ENCODE measurements at places on chromosomes 11 and 22.

DNA sequence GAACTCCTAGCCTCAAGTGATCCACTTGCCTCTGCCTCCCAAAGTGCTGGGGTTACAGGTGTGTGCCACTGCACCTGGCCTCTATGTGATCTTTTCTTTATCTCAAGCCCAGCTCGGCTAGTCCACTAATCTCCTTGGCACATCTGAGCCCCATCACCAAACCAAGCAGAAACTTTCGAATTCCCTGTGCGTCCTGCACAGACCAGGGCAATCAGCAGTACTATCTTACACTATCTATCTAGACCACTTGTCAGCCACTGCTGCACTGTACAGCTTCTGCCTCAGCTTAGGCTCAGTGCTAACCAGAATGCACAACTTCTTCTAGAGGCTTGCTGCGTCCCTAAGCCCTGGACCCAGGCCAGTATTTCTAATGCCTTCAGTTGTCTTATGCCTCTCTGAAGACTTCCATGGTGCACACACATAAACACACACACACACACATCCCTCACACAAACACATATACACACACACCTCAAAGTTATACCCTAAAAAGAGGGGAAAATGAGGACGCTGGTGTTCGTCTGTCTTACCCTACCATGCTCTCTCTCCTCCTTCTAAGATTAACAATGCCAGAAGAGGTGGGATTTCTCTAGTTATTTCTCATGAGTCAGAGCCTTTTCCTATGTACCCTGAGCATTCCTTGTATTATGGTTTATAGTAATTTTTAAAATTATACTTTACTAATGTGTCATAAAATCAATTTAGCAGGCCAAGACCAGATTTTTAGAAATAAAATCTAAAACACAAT, 59.3 kb upstream of the FAM181B start:
- no peak for DNase-seq

DNA sequence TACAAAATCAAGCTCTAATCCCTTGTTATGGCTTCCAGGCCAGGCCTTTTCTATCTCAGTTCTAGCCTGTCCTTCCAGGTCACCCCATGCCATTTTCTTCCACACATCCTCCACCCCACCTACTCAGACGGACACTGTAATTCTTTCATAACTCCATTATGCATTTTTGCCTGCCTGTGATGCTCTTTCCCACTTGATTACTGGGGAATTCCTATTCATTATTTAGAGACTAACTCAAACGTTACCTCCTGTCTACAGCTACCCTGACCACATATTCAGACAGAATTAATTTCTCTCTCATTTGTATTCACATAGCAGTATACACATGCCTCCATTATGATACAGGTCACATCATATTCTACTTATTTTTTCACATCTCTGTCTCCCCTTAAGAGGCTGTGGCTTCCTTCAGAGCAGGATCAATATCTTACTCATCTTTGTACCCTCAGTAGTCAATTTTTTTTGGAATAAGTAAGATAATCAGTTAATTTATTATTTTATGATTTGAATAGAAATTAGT, 156.5 kb upstream of the ZC3H12C start:
- DNase-seq, result no peak

GRCh38 chr11:43699870-43700269, 19.3 kb downstream of the HSD17B12 start:
- DNase-seq, result no peak

GRCh38 chr11:41284354-41284753, 175.1 kb downstream of the LRRC4C start:
- DNase-seq, result no peak

DNA sequence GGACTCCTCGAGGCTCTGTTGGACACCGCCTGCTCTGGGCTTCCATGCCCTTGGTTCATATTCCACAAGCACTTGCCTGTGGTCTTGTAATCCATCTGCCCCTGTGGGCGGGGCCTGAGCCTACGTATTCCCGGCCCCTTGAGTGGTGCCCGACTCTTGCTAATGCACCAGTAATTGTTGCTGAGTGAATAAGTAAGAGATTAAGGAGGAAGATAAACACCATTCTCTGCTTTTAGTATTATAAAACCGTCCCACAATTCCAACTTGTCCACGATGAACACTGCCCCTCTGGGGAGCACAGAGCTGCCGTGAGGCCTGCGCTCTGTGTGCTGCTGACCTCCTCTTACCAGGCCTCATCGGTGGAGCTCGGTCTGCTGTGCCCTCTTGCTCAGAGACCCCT, 50.3 kb downstream of the MICAL2 start:
- DNase-seq, result no peak

DNA sequence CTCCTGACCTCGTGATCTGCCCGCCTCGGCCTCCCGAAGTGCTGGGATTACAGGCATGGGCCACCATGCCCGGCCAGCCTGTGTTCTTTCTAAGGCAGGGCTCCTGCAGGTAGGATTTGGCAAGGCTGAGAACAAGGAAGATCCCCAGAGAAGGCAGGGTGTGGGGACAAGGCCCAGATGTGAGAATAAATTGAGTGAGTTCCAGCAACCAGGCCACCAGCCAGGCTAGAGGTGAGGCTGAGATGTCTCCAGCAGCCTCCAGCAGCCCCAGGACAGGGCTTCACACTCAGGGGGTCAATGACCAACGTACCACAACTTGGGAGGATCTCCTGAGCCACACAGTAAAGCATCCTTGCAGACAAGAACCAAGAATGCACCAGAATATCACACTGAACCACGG, 75.1 kb downstream of the BUD13 start:
- DNase-seq, result no peak

DNA sequence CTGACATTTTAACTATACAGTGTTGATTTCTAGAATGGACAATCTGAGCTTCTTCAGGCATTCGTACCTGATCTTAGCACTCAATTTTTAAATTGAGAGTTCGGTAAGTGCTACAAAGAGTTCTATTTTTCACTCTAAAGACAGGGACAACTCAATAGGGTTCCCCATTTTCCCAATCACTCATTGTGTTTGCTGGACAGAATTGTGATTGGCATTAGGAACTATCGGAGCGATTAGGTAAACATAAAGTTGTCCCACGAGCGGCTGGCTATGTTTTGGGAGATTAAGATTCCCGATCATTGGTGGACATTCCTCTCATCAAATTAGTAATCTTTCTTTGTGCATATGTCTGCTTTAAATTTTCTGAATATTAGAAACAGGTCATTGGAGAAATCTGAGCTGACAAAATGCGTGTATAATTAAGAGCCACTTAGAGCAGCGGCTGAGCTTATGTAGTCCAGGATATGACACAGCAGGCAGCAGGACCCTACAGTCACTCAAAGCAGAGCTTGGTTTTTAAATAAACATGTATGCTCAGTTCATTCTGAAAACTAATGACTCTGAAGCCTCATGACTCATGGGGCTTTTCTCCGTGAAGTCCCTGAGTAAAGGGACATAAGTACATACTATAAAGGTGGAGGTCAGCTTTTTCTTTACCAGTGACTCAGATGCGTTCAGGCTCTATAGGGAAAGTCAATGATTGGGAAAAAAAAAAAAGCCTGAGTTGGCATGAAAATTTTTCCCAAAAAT, 109.4 kb downstream of the GRIA4 start:
- no peak for DNase-seq
